ENCODE measurements at places on chromosomes 11 and 22. TPM values are rescaled to one million over a fixed set of nuclear protein-coding genes. Genes with fewer than 3 reads are reported as not detected.

The ADAMTS15 gene
- 0.21 TPM for total RNA-seq

The PTPN5 gene
- total RNA-seq: not detected

The AIP gene
- 89.2 TPM for total RNA-seq

The BACE1 gene
- 6.0 TPM for total RNA-seq

The KLHDC7B gene
- 0.24 TPM for total RNA-seq

The USP35 gene
- 7.5 TPM for total RNA-seq

The IL10RA gene
- total RNA-seq: not detected

The ZNF215 gene
- total RNA-seq: 3.8 TPM

The SERPIND1 gene
- not detected for total RNA-seq

The TREH gene
- not detected for total RNA-seq

All from tracheal epithelial cell (primary cell).